ENCODE measurements at places on chromosomes 1 and 21.
A peak's percentile ranks its signal among the peaks of the same experiment; 100 is the strongest.

GRCh38 chr1:244782056-244782455 lies 53.4 kb upstream of the COX20 start:
- DNase-seq: no peak

DNA sequence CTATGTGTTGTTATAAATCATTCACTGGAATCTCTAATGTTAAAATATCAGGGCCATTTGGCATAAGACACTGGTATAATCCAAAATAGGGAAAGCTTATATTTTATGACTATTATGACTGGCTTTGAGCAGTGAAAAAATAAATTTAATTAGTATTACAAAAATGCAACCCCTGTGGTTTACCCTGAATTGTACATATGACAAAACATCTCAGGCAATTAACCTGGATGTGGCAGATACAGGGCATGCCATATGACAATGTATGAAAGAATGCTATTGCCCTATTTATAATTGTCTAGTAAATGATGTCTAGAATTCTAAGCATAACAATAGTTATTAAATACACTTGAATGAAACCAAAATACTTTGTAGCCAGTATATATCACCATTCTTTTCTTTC lies 532.5 kb upstream of the ADGRL4 start:
- DNase-seq: no peak

DNA sequence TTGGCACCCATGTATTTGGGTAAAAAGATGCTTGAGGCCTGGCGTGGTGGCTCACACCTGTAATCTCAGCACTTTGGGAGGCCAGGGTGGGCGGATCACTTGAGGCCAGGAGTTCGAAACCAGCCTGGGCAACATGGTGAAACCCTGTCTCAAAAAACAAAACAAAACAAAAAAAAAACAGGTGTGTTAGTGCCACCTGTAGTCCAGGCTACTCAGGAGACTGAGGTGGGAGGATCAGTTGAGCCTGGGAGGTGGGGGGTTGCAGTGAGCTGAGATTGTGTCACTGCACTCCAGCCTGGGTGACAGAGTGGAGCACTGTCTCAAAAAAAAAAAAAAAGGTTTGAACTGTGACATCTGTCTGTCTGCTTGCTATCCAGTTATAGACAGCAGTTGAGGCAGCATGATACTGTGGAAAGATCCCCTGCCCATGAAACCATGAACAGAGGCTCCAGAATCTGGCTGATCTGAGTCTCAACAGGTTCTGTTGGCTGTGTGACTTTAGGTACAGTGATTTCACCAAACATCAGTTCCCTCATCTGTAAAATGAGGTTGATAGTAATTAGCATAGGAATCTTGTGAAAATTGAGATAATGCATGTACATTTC lies 5.7 kb downstream of the DYRK1A start:
- DNase-seq: no peak

GRCh38 chr1:214316593-214316992 lies 35.6 kb downstream of the SMYD2 start:
- DNase-seq: no peak

DNA sequence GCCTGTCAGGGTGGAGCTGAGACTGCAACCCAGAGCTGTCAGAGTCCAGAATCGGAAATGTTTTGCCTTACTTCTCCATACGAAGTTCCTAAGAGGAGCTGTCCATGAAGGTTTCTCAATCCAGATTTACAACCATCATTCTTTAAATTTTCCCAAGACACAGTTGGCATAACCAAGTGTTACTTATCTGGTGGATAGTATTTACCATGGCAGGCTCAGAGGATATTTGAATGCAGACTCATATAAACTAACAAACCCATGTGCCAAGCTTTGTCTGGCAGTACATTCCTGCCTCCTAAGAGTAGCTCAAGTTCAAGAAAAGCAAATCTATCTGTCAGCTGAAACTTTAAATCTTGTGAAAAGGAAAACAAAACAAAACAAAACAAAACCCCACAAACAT lies 267.9 kb downstream of the ZNF326 start:
- DNase-seq: no peak

DNA sequence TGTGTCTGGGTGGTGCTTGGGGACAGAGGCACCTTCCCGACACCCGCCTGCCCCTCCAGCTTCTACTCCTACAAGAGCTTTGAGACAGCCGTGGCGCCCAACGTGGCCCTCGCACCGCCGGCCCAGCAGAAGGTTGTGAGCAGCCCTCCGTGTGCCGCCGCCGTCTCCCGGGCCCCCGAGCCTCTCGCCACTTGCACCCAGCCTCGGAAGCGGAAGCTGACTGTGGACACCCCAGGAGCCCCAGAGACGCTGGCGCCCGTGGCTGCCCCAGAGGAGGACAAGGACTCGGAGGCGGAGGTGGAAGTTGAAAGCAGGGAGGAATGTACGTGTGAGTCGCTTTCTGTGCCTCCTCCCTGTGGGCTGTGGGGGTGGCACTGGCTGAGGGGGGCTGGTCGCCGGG lies 75.7 kb downstream of the SKI start:
- DNase-seq: no peak

DNA sequence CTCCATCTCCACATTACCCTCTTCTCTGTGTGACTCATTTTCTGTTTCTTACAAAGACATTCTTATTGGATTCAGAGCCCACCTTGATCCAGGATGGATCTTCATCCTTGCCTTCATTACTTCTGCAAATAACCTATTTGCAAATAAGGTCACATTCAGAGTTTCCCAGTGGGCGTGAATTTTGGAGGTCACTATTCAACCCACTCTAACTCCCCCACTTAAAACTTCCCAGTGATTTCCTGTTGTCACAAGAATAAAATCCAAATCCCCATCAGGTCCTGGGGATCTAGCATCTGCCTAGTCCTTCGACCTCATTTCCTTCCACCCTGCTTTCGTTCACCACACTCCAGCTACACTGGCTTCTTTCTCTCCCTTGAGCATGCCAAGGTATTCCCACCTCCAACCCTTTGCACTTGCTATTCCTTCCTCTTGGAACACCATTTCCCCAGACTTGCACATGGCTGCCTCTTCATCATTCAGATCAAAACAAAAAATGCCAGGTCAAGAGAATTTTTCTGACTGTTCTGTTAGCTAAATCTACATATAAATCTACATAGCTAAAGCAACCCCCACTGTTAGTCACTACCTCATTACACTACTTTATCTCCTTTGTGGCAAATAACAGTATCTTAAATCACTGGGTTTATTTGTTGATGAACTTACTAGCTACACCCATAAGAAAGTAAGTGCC lies 187.2 kb downstream of the TOMM20 start:
- no peak for DNase-seq

- peak; percentile 39 for DNase-seq
Measured at GRCh38 chr1:71565262-71565661, 484.4 kb upstream of the ZRANB2 start.

DNA sequence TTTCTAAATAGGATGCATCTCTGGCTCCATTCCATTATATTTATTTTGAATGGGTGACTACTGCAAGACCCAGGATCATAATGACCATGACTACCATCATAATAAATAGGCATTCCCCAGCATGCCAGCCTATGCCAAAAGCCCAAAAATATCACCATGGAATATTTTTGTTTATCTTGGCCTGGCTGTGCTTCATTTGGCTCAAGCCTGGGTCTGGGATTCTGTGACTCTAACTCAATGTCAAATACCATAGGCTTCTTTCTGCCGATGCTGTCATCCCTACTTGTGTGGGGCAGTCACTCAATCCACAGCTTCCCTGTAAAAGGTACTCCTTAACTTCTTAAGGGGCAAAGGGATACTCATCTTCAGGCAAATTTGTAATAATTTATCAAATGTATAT lies 66.6 kb downstream of the DIRAS3 start:
- no peak for DNase-seq

DNA sequence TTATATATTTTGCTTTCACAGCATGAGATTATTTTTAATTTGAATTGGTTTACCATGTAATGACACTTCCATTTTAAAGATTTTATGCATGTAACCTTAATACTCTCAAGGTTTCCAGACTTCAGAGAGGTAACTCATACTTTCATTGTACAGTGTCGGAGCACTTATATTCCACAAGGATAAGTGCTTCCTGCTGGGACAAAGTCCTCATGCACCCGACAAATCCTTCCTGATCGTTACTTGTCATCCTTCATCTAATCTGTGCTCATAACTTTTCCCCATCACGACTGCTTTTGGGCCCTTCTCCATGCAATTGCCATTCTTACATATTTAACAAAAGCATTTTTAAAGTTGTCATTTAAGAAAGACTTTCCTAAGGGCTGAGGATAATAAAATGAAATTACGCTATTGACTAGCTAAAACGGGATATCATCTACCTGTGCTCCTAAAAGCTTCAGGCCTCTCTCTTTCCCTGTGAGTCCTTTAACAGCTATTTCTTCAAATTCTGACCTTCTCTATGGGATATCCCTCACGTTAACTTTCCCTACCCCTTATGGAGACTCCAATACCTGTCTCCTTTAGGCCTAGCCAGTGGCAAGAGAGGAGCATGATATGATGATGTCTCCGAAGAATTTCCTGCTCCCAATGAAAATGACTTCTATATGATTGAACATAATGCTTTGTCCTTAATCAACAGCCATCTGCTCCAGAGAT lies 59.3 kb downstream of the NCAM2 start:
- DNase-seq: no peak

- DNase-seq: peak; percentile 75
Measured at GRCh38 chr1:22773981-22774832, 63.6 kb downstream of the EPHB2 start.

DNA sequence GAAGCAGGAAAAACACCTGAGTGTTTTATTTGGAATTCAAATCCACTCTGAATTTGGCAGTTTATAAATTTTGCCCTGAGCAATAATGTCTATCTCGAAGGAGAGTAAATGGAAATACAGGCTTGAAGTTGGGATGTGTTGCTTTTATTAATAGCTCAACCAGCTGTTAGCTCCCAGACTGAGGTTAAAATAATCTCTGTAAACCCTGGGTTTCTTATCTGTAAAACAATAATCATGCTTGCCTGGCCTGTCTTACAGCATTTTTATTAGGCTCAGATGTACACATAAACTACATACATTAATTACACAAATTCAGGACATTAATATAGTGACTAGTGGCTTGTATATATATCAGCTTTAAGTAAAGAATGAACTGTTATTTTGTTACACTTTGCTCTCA lies 148.5 kb downstream of the GALNT2 start:
- no peak for DNase-seq

- DNase-seq: no peak
Measured at GRCh38 chr1:105427543-105427942, 1628.9 kb upstream of the PRMT6 start.

- no peak for DNase-seq
Measured at GRCh38 chr21:44368711-44369446, 15.5 kb downstream of the TRPM2 start.

- DNase-seq: no peak
Measured at GRCh38 chr1:231691618-231692259, 65.1 kb downstream of the DISC1 start.

- no peak for DNase-seq
Measured at GRCh38 chr21:44987301-44987885, 47.6 kb downstream of the SLX9 start.

GRCh38 chr21:36694031-36694515 lies 4.8 kb upstream of the SIM2 start:
- DNase-seq: no peak

DNA sequence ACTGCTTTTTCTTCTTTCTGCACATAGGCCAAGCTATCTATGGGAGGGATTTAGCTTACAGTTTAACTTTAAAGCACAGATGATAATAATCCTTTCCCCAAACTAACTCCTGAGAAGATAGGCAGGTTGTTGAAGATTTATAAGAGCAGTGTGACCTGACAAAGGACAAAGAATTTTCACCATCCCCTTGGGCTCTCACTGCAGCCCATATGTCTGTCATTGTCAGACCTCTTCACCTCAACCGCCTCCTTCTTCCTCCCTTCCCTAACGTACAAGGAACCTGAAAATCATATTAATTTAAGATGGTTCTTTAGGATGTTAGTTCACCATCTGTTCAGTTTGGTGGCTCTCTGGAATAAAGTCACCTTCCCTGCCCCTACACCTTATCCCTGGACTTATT lies 5.0 kb downstream of the RNU1-2 start:
- DNase-seq: peak; percentile 64

DNA sequence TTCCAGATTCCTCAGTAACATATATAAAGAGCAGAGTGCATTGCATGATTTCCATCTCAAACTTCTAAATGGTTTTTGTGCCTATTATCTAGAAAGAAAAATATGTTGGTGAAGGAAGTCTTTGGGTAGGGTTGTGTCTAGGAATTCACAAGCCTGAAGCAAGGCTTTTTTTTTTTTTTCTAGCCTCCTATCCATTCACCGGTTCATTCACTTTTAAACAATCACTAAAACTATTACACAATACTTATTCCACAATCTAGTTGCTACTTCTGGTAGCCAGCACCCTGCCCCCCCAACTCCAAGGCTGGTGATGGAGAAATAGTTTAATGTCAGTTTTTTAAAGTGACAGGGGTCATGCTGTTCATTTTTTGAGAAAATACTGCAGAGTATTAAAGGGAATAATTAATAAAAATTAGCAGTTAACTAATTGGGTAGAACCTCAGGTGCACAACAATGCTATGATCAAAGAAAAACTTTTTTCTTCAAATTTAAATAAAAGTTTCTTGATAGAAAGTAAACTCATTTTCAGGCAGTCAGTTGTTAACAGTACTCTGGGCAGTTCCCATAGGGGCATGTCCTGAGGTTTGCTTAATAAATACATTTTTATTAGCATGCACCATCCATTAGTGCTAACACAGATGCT lies 10.9 kb downstream of the IRF2BP2 start:
- DNase-seq: no peak

GRCh38 chr1:206833106-206833680 lies 32.2 kb upstream of the IL20 start:
- peak; percentile 14 for DNase-seq

GRCh38 chr1:62040450-62040849 lies 154.2 kb upstream of the L1TD1 start:
- peak; percentile 33 for DNase-seq

DNA sequence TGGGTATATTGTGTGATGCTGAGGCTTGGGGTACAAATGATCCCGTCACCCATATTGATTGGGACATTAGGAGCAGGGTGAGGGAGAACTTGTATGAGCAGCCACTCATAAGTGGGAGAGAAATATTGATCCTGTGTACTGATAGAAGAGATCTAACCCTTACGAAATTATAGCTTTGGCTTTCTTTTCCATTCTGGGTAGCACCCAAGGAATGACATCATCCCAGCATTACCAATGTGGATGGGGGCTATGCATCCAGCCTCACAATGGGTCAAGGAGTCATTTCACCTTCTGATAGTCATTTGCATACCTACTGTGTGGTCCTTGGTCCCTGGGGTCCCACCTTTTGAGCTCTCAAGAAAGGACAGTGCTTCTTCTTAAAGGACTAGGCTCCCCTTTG lies 1.9 kb upstream of the NAV1 start:
- no peak for DNase-seq

- peak; percentile 29 for DNase-seq
Measured at GRCh38 chr1:31663622-31664452, 19.2 kb upstream of the PEF1 start.

- no peak for DNase-seq
Measured at GRCh38 chr1:4380564-4381168, 273.7 kb upstream of the AJAP1 start.

- DNase-seq: no peak
Measured at GRCh38 chr1:205370780-205371179, 14.1 kb upstream of the KLHDC8A start.

Data from DMS79 treated with DMSO at 0.1 percent for 48 hours (cell line).